ENCODE measurements at places on chromosomes 5 and 9. TPM values are rescaled to one million over a fixed set of nuclear protein-coding genes. Genes with fewer than 3 reads are reported as not detected.

PAXX gene
- 84.9 TPM for total RNA-seq

TXNDC8 gene
- not detected for total RNA-seq

ECM2 gene
- total RNA-seq: not detected

SLC6A19 gene
- not detected for total RNA-seq

GRXCR2 gene
- total RNA-seq: not detected

TAF1L gene
- not detected for total RNA-seq

DNA sequence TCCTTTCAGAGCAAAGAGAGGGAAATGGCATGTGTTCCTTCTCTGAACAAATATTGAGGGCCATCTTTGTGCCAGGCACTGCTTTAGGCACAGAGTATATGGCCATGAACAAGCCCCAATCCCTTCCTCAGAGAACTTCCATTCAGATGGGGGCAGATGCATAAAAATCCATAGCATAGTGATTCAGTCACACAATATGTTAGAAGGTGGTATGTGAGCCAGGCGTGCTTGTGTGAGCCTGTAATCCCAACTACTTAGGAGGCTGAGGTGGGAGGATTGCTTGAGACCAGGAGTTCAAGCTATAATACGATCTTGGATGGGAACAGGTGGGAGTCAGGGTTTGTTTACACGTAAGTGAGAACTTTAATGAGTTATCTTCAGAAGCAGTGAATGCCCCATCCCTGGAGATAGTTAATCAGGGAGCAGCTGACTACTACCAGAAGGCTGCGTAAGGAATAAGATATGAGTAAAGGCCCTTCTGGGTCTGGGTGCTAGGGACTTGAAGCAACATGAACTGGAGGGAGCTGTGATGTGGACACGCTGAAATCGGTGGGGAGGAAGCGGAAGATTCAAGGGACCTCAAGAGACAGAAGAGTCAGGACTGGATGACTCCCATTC is 27.1 kb downstream of the NANS start:
- no peak for DNase-seq

DNA sequence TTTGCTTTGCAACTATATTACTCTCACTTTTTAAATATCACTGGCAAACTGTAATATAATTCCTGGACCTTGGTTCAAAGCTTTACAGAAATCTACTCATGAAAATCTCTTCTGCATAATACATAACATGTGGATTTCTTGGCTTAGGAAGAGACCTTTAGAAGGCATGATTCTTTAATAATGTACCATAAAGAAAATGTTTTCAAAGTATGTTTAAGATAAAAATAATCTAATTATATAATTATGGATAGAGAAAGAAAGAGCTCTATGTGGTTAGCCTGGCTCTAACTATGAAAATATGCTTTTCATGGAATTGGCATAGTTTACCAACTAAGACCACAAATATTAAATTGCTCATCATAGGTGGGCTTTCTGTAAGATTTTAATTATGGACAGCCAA is 817.8 kb downstream of the TLE1 start:
- DNase-seq: no peak

- DNase-seq: no peak
Measured at GRCh38 chr5:66697796-66698564, 101.8 kb downstream of the MAST4 start.

GRCh38 chr9:15304632-15305031 is 2.4 kb downstream of the TTC39B start:
- no peak for DNase-seq

DNA sequence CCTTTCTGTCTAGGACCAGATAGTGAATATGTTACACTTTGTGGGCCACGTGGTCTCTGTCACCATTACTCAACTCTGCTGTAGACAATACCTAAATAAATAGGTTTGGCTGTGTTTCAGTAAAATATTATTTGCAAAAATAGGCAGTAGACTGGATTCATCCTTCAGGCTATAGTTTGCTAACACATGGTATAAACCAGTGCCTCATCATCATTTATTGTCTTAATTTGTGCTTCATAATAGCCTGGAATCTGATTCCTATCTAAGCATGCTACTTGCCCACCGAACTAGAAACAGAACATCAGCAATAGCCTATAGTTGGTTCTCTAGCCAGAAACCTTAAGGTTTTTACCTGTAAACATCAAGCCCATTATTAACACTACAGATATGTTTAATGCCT is 215.6 kb downstream of the FBXL7 start:
- DNase-seq: no peak

- DNase-seq: no peak
Measured at GRCh38 chr5:160071916-160072315, 47.3 kb downstream of the PWWP2A start.

DNA sequence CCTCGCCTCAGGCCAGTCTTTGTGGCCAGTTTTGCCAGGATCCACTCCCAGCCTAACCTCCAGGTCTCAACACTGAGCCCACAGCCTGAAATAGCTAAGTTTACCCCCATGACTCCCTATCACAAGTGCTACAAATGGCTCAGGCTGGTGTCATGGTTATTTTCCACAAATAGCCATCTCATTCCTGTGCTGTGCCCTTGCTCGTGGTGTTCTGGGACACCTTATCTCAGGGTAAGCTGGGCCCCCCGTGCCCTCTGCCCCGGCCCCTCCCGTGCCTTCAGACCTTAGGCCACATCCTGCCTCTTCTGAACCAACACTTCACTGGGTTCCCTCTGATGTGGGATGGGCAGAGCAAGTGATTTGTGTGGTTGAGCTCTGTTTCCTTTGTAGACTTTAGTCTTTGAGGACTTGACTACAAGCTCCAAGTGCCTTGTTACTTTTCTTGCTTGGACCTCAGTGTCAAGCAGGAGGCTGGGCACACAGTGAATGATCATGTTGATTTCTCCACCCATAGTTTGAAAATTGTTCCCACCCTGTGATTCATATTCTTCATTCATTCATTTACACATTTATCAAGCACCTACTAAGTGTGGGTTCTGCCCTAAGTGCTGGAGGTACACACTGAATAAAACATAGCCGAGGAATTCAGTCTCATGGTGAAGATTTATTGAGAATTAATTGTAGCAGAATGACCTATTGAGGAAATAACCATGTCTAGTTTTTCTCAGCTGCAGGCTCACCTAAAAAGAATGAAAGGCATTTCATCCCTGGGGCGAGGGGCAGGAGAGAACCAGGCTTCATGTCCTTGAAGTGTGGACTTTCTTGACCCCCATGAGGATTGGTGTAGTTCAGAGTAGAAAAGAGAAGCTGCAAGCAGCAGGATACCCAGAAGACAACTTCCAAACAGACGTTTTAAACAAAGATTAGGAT is 84.5 kb upstream of the CTNNA1 start:
- DNase-seq: no peak
